ENCODE measurements at places on chromosomes 1 and 21. TPM values are rescaled to one million over a fixed set of nuclear protein-coding genes. Genes with fewer than 3 reads are reported as not detected.

- no peak for DNase-seq
Measured at GRCh38 chr1:107933736-107934135, 31.2 kb downstream of the VAV3 start.

GRCh38 chr1:191490303-191490702 is 668.0 kb upstream of the RGS18 start:
- no peak for DNase-seq

- no peak for DNase-seq
Measured at GRCh38 chr1:61294930-61295329, 212.6 kb downstream of the NFIA start.

RNF186 gene
- total RNA-seq = not detected

TENT5C gene
- 1.9 TPM for total RNA-seq

Data from dermis microvascular lymphatic vessel endothelial cell (primary cell).